Right cardiac atrium (tissue), 5 donors: ENCODE measurements at places on chromosomes 6 and 20. TPM values are rescaled to one million over a fixed set of nuclear protein-coding genes. Genes with fewer than 3 reads are reported as not detected.

Gene CRIP3
- total RNA-seq: 3.2 TPM

Gene FAXC
- total RNA-seq: not detected

Gene PREX1
- total RNA-seq: 16.2 TPM

Gene ACTL10
- 0.29 TPM for total RNA-seq

Gene EMILIN3
- 2.1 TPM for total RNA-seq

Gene ARMH2
- not detected for total RNA-seq

Gene TUBB2B
- total RNA-seq: 1.4 TPM

Gene POM121L2
- total RNA-seq: not detected
